Hippocampal formation (tissue), 2 donors: ENCODE measurements at places on chromosomes 4 and X.

DNA sequence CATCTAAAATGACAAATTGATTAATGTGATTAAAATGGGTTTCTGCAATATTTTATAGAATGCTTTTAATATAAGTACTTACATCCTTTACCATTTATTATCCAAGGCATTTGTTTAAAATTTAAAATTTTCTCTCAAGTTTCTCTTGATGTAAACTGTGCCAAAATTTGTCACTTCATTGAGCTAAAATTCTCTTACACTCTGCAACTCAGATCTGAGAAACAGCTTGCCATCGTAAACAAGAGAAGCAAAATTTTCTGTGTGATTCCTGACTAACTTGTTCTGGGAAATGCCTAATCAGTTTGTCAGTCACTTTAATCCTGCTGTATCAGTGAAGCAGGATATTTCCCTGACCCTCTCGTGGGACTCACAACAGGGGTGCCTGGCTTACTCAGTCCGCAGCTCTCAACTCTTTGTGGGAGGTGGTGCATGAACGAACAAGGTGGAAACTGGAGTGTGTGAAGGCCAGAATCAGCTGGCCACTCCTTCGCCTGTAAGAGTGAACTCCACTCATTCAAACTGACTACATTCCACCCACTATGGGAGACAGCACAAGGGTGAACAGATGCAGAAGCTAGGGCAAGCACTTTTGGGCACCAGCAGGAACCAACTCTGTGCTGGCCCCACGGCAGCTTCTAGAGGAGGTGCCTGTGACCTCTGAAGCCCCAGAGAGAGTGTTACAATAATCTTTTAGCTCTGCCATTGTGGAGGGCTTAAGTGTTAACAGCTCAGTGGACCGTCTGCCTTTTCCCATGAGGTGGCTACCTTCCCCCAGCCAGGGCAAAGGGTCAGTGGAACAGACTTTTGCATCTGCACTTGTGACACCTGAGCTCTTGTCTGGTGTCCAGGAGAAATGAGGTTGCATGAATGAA is 349.4 kb downstream of the FAT4 start:
- DNase-seq, result no peak

DNA sequence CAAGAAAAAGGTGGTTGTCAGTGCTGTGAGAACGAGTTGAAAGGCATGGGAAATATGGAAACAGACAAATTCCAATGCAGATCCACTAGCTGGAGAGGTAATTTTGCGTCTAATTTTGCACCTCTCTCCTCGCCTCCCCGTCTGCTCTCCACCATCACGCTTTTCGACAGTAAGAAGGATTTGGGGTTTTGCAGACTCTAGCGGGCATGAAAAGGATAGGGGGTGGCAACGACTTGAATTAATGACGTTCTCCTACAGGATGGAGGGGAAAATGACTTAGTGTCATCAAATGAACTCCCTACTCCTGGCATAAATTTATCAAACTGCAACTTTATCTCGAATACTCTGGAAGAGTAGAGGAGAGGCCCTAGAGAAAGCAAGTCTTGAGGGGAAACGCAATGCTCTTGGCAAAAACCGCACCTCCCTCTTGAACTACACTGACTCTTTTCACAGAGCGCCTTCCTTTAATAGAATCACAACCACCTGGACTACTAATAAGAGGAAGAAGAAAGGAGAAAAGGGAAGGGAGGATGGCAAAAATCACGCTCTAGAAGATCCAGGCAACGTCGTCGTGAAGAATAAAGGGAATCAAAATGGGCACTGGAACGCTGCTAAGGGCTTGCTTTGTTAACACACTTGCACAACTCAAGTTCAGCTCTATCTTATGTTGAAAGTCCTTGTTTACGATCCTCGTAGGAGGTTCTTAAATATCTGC is 871 bp upstream of the SLITRK2 start:
- no peak for DNase-seq

DNA sequence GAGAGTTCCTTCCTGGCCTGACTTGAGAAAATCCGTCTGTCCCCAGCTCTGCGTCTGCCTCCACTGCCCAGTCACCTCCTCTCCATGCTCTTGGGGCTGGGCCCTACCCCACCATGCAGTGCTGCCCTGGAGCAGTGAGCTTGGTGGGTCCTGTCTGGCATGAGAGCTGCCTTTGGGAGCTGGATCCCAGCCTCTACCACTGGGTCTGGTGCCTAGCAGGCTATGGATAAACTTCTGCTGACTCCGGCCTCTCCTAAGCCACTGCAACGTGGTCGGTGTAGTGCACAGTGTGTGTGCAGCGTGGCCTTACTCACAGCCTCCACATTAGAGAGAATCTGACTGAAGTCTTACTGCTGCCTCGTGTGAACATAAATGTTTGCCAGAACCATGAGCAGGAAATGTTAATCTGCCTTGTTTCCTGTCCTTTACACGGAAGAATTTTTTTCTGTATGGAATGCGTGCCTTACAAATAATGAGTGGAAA is 47.6 kb downstream of the HTT start:
- DNase-seq, result no peak

DNA sequence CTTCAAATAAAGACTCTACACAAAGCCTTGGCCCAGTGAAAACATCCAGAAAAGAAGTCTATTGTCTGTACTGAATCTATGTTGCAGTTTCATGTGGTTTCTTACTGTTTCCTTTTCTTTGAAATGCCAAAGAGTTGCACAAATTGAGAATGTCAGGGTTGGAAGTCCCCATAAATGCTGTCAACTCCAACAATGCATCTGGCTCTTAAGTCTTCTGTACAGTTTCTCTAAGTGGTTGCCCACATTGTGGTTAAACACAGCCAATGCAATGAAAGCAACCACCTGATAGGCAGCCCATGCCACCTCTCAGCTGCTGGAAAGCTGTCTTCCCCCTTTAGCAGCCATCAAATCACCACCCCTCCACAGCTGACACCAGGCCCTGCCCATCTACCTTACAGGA is 67.2 kb upstream of the C1GALT1C1 start:
- no peak for DNase-seq

GRCh38 chr4:8084712-8085490 is 73.7 kb downstream of the ABLIM2 start:
- no peak for DNase-seq

DNA sequence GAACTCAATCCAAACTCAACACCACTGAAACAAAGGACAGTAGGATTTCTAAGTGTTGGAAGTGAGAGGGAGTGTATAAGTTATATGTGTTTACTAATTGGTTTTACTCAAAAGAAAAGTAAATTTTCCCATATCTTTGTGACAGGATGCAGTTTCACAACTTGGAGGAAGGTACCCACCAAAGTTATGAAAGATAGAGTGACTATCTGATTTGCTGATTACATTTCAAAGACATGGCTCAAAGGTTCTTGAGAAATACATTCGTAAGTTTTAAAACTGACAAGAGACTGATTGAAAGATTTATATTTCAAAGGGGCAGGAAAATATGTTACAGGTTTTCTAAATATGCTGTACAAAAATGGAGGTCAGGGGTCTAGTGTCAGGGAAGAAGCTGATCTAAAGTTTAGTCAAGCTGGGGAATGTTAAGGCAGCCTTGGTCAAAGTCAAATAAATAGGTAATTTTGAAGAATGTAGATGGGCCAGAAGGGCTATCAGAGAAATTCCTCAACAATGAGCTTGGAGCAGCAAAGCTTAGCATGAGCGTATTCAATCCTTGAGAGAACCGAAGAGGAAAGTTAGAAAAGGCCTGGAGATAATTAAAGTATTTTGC is 9.7 kb upstream of the COMMD8 start:
- no peak for DNase-seq

GRCh38 chr4:22474636-22475310 is 41.1 kb downstream of the ADGRA3 start:
- DNase-seq, result no peak

GRCh38 chr4:115110191-115111181 is 2.9 kb downstream of the NDST4 start:
- DNase-seq, result no peak

GRCh38 chrX:142804085-142804484 is 221.6 kb upstream of the SPANXN4 start:
- DNase-seq, result no peak

DNA sequence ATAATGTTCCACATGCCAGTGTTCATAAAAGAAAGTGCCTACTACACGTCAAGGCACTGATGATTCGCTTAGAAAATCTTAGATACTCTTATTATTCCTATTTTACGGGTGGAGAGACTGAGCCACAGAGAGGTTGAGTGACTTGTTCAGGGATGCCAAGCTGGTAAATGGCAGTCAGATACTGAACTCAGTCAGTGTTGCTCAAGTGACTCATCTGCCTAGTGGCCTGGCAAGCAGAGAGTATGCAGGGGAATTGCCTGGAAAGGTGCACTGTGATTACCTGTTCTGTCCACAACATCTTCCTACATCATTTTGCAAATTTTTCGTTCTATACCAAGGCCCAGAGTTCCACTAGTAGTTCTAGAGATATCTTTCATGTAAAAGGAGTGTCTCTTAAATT is 68.4 kb downstream of the RAPGEF2 start:
- DNase-seq, result no peak

- DNase-seq, result no peak
Observed at GRCh38 chr4:39308611-39309010, 57.6 kb downstream of the RFC1 start.

GRCh38 chr4:138685316-138685715 is 330.3 kb upstream of the NOCT start:
- no peak for DNase-seq

- no peak for DNase-seq
Observed at GRCh38 chr4:121377076-121377475, 3.7 kb downstream of the QRFPR start.

DNA sequence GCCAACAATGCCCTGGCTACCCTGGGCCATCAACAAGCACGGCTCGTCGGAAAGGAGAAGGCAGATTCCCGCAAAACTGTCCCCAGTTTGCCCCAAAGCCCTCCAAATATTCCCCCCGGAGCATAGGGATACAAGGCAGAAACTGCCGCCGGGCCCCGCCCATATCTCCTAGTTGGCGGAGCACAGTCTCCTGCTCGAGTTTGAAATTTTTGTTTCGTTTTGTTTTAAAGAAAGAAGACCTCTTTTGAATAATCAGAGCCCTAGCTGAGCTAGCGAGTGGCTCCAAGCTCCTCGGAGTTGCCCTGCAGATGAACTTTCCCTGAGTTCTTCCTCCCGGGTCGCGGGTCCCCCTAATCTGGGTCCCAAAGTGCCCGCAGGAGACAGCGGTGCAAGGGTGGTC is 138.1 kb upstream of the ZIC3 start:
- no peak for DNase-seq

- no peak for DNase-seq
Observed at GRCh38 chr4:20543131-20543530, 157.1 kb upstream of the PACRGL start.

DNA sequence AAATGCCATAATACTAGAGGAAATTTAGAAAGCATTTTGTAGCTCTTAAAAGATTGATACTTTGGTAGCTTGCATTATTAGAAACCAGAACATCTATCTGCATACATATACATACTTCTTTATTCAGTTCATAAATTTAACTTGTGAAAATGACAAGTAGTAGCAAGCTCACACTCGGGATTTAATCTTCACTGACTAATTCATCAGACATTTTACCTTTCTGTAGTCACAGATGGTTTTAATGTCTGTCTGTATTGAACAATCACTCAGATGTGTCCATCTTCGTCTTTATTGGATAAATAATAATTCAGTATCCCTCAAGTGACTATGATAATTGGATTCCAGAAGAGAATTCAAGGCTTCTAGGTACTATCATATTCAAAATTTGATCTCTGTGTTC is 232.3 kb downstream of the TENM3 start:
- DNase-seq, result no peak

DNA sequence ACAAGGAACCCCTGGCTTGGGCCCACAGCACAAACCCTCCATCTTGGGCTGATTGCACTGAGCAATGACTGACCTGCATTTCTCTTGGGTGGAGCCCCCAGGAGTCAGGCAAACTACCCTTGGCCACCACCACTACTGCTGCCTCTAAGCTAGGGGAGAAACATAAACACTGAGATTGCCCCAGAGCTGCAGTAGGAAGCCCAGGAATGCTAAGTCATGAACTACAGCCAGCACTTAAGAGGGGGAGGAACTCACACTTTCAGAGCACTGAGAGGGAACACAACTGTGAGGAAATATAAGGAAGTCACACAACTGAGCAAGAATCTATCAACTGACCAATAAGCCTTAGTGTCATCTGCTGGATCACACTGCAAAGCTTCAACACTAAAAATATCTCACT is 111.6 kb upstream of the PPP3CA start:
- DNase-seq, result no peak

GRCh38 chr4:10416441-10416840 is 40.8 kb downstream of the ZNF518B start:
- DNase-seq, result no peak

GRCh38 chrX:21176921-21177571 is 197.2 kb upstream of the CNKSR2 start:
- no peak for DNase-seq

GRCh38 chr4:56622176-56622575 is 58.9 kb downstream of the HOPX start:
- no peak for DNase-seq

DNA sequence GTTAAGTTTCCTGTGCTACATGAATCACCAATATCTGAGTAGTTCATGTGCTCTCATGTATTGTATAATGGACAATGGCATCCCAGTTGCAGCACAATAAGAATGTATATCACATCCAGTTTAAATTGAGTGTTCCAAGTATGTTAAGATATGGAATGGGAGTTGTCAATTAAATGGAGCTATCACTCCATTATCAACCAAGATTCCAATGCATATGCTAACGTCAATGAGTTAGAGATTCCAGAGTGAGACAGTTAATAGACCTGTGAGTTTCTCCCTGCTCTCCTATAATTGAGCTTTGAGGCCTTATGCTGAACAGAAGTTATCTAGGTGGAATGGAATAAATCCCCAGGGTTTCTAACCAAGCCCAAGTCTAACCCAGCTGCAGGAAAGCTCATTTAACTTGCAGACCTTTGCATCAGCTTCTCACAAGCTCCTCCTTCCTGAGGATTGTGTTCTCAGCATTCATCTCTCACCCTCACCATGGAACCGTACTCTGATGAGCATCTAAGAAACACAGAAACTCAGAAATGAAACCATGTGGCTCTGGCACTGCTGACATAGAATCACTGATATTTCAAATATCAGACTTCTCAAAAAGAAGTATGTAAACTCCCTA is 84.8 kb downstream of the TIGD2 start:
- no peak for DNase-seq

DNA sequence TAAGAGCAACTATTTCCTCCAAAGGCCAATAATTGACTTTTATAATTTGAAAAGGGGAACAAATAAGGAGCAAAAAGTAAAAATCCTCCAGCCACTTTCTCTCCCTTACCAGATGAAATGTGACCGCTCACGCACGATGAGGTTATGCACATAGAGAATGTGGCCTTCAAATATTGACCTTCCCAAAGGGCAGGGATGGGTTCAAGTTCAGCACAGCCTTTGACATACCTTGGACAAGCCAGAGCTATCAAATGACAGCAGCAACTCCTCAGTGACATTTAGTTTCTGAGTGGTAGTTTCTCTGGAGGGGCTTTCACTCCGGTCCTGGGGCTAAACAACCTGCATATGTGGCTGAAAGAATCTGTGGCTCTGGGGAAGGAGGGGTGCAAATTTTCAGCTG is 50.7 kb downstream of the AMOT start:
- no peak for DNase-seq

GRCh38 chrX:3713937-3714434 is 537 bp upstream of the PRKX start:
- no peak for DNase-seq
